ENCODE measurements at places on chromosomes 7 and 10. TPM values are rescaled to one million over a fixed set of nuclear protein-coding genes. Genes with fewer than 3 reads are reported as not detected.
A peak's percentile ranks its signal among the peaks of the same experiment; 100 is the strongest.

- DNase-seq: no peak
- peaks cover 82% of the 10 kb centered on the region for H3K27me3 ChIP-seq
- H3K4me1 ChIP-seq: no peaks in the 10 kb centered on the region
- H3K27ac ChIP-seq: no peak overlapping the region
- no peaks in the 10 kb centered on the region for H3K36me3 ChIP-seq
- H3K4me3 ChIP-seq: no peak overlapping the region
Measured at GRCh38 chr7:131681961-131682360, 125.5 kb upstream of the PODXL start.

DNA sequence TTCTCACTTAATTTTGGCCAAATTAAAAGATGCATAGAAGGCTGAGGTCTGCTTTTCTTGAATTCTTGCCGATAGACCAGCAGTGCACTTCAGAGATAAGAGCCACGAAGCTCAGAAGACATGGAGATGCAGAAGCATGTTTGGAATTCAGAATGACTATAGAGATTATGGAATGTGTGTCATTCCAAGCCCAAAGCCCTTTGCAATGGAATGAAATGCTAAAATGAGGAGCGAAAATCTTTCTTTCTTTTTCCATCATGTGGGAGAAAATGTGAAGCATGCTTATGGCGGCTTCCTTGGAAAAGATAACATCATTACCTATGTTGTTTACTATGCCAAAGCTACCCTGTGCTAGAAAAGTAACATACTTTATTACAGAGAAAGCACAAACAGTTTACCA is 257.0 kb upstream of the RNF32 start:
- peaks cover 15% of the 10 kb centered on the region for H3K4me1 ChIP-seq
- no peak overlapping the region for H3K27ac ChIP-seq
- no peaks in the 10 kb centered on the region for H3K36me3 ChIP-seq
- peaks cover 15% of the 10 kb centered on the region for H3K27me3 ChIP-seq

DNA sequence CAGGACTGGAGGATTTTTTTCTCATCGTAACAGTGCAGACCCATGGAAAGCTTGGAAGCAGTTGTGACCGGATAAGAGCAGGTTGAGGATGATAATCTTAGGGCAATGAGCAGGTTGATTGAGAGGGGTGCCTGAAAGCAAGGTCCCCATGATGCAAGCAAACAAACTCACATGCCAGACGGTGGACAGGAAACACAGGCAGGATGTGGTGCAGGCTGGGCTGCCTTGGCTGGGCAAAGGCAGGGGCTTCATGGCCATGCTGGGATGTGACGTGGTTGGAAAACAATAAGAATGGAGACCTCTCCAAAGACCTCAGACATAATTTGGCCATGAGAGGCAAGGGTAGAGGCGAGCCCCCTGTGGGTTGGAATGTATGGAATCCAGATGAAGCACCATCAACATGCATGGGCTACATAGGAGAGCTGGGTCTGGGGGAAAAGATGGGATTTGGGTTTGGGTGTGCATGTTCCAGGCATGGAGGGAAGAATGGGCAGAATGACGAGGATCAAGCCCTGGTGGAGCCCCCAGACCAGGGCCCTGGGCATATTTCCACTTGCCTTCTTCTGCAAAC is 58.3 kb downstream of the IKZF1 start:
- no peak overlapping the region for H3K27ac ChIP-seq
- no peaks in the 10 kb centered on the region for H3K4me1 ChIP-seq
- peaks cover 99% of the 10 kb centered on the region for H3K27me3 ChIP-seq
- H3K4me3 ChIP-seq: no peak overlapping the region

- H3K27ac ChIP-seq: no peak overlapping the region
- H3K27me3 ChIP-seq: no peaks in the 10 kb centered on the region
- peak; percentile 60 for DNase-seq
- H3K4me1 ChIP-seq: peaks cover 1% of the 10 kb centered on the region
Measured at GRCh38 chr7:151076863-151077704, 3.5 kb downstream of the FASTK start.

DNA sequence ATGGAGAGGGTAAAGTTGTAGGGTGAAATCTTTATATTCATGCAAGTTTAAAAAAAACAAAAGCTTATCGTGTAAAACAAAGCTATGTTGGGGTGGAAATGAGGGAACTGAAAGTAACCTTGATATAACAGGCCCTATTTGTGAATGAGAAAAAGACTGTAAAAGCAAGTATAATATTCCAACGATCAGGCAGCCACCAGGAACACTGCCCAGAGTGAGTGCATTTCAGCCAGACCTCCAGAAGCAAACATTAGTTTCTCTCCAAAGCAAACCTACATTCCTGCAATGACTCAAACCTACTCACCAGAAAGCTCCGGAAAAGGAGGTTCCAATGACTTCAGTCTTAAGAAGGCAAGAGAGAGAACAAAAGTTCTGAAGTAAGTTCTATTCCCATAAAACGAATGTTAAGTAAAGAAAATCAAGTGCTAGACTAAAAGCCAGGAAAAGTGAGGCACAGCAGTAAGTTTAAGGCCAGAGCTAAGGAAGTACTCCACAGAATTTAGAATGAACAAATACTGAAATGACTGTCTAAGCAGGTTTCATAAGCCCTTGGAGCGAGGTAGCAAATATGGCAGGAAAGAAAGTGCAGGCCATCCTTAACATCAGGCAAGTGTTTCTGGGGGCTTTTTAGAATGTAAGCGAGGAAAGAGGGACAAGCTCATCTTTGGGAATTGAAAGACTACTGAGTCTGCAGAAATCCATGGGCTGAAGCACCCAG is 493.1 kb downstream of the XPNPEP1 start:
- DNase-seq: no peak
- H3K27me3 ChIP-seq: no peaks in the 10 kb centered on the region
- H3K27ac ChIP-seq: no peak overlapping the region
- H3K4me1 ChIP-seq: no peaks in the 10 kb centered on the region

DNA sequence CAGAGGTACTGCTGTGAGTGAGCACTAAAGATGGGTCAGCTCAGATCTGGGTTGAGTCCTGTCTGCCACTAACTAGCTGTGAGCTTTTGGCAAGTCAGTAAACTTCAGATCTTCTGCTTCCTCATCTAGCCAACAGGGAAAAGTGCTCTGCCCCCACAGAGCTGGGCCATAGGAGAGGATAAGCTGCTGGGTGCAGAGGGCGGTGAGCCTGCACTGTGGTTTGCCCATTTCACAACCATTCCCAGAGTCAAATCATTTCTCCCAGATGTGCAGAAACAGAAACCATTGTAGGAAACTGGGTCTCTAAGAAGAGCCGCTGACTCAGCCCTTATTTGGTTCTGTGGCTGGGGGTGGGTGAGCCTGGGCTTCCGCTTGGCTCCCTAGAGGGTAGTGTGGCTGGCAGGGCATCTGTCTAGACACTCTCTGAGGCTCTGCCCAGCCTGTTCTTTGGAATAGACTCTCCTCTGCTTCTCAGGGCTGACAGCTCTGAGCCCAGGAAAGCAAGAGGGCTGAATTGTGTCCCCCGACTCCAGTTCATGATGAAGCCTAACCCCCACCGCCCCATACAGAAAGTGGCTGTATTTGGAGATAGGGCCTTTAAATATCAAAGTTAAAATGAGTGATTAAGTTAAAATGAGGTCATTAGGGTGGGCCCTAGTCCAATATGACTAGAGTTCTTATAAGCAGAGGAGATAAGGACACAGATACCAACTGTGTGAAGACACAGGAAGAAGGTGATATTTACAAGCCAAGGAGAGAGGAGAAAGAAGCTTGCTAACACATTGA is 29.5 kb upstream of the ARHGAP22 start:
- H3K27me3 ChIP-seq: peaks cover 64% of the 10 kb centered on the region
- H3K27ac ChIP-seq: no peak overlapping the region
- no peaks in the 10 kb centered on the region for H3K4me1 ChIP-seq
- DNase-seq: no peak

DNA sequence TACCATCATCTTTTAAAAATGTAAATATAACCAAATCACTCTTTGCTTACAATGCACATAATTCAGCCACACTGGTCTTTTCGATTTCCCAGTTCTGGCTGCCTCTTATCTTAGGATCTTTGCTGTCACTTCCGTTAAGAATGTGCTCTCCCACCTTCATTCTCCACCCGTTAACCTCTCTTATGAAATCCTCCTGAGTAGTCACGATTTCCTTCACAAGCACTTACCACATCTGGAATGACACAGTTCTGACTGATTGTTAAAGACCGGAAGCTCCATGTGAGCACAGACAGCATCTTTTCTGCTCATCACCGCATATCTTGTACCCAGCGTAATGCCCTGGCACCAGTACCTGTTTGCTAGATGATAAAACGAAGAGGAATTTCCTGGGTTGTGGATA is 84.3 kb downstream of the CUL2 start:
- no peak overlapping the region for H3K4me3 ChIP-seq
- no peaks in the 10 kb centered on the region for H3K4me1 ChIP-seq

- no peaks in the 10 kb centered on the region for H3K36me3 ChIP-seq
- no peaks in the 10 kb centered on the region for H3K27me3 ChIP-seq
- H3K27ac ChIP-seq: no peak overlapping the region
- peaks cover 7% of the 10 kb centered on the region for H3K4me1 ChIP-seq
- no peak for DNase-seq
Measured at GRCh38 chr7:80450621-80451308, 61.1 kb downstream of the GNAT3 start.

The ENKUR gene
- 0.37 TPM for total RNA-seq

- peak overlapping the region; percentile 91 for H3K27ac ChIP-seq
- peak overlapping the region; percentile 90 for H3K4me3 ChIP-seq
- H3K27me3 ChIP-seq: no peaks in the 10 kb centered on the region
- H3K36me3 ChIP-seq: peaks cover 52% of the 10 kb centered on the region
- peaks cover 11% of the 10 kb centered on the region for H3K4me1 ChIP-seq
- DNase-seq: peak; percentile 49
Measured at GRCh38 chr7:76358011-76358480, 745 bp downstream of the YWHAG start.

The BUB3 gene
- 113 TPM for total RNA-seq

DNA sequence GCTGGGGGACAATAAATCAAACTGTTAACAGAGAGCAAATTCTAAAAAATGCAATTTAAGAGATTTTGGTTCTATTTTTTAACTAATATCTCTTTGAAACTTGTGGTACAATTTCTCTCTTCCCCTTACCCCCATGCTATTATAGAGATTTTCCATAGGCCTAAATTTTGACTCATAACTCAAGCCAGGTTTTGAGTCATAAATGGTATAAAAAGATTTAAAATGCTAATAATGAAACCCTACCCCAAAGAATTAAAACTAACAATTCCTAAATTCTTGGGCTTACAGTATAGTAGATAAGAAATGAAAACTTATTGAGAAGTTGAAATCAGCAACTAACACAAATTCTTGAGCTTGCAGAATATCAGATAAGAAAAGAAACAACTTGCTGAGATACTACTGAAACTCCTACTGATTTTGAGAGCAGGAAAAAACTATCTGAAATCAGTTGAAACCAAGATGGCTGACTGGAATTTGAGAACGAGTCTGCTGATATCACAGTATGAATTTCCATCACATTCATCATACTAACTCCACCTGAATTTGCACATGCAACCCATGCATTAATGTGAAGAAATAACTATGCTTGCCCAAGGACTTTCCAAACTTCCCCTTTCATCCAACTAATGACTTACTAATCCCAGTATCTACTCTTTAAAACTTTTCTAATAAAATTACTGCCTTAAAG is 36.3 kb downstream of the POT1 start:
- no peak for DNase-seq
- H3K4me3 ChIP-seq: no peak overlapping the region

GRCh38 chr10:102653060-102653459 is 8.8 kb downstream of the TRIM8 start:
- peaks cover 31% of the 10 kb centered on the region for H3K36me3 ChIP-seq
- no peak for DNase-seq
- H3K27me3 ChIP-seq: no peaks in the 10 kb centered on the region
- H3K4me1 ChIP-seq: peaks cover 19% of the 10 kb centered on the region
- H3K4me3 ChIP-seq: no peak overlapping the region

The CFTR gene
- total RNA-seq: 267 TPM

DNA sequence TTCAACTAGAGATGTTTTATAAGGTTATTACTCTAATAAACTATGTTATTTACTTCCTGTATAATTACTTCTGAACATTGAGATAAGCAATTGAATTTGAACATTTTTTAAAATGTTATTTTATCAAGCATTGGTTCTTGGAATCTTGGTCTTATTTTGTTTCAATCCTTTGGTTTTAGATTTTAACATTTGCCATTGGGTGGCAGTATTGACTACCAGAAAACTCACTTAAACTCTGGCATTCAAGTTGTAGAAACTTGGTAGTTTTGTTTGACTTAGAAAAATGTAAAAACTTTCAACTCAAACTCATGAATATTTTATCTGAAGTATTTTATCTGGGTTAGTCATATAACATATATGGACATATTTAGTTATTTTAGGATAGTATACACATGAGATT is 48.1 kb downstream of the ATRNL1 start:
- H3K4me3 ChIP-seq: no peak overlapping the region
- H3K27ac ChIP-seq: no peak overlapping the region
- H3K36me3 ChIP-seq: no peaks in the 10 kb centered on the region
- no peak for DNase-seq

GRCh38 chr10:46272863-46273415 is 13.9 kb upstream of the ANTXRL start:
- no peaks in the 10 kb centered on the region for H3K36me3 ChIP-seq
- H3K4me1 ChIP-seq: no peaks in the 10 kb centered on the region
- no peak overlapping the region for H3K4me3 ChIP-seq
- H3K27ac ChIP-seq: no peak overlapping the region
- H3K27me3 ChIP-seq: peaks cover 65% of the 10 kb centered on the region

GRCh38 chr7:2171855-2172254 is 60.9 kb downstream of the MAD1L1 start:
- H3K36me3 ChIP-seq: peaks cover 15% of the 10 kb centered on the region
- H3K4me1 ChIP-seq: peaks cover 9% of the 10 kb centered on the region
- no peak overlapping the region for H3K27ac ChIP-seq
- no peaks in the 10 kb centered on the region for H3K27me3 ChIP-seq
- no peak overlapping the region for H3K4me3 ChIP-seq
- DNase-seq: no peak

DNA sequence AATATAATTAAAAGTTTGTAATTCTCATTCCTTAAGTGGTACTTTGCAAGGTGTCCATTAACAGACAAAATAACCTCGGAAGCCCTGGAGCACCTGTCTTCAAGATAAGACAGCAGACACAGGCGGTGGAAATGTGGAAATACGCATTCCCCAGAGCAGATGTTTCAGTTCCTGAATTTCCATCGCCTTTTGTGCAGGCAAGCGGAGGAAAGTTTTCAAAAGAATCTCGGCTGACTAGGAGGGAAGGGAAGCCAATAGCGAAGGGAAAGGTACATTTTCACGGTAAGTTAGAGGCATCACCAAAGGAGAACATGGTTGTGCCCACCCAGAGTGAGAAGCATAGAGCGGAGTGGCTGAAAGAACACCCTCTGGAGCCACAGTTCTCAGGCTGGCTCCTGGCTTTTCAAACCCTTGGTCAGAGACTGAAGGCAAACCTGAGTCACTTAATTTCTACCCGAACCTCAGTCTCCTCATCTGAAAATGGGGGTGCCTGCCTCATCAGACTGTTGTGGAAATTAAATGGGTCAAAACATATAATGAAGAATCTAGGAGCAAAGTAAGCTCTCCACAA is 13.6 kb downstream of the CPA1 start:
- H3K27me3 ChIP-seq: no peaks in the 10 kb centered on the region
- no peak for DNase-seq
- H3K27ac ChIP-seq: no peak overlapping the region
- H3K36me3 ChIP-seq: no peaks in the 10 kb centered on the region
- H3K4me1 ChIP-seq: no peaks in the 10 kb centered on the region

GRCh38 chr7:144834641-144835144 is 1.2 kb downstream of the TPK1 start:
- H3K36me3 ChIP-seq: peaks cover 23% of the 10 kb centered on the region
- peak overlapping the region; percentile 93 for H3K27ac ChIP-seq
- H3K4me1 ChIP-seq: peaks cover 35% of the 10 kb centered on the region
- peak overlapping the region; percentile 92 for H3K4me3 ChIP-seq
- peak; percentile 26 for DNase-seq
- no peaks in the 10 kb centered on the region for H3K27me3 ChIP-seq

The BICC1 gene
- total RNA-seq: 70.2 TPM

The NXPH1 gene
- total RNA-seq: not detected

Data from Calu3 (cell line).